ENCODE measurements at places on chromosomes 3 and 15.

GRCh38 chr3:39207361-39208186 lies 15.2 kb upstream of the XIRP1 start:
- DNase-seq, result no peak

- DNase-seq, result no peak
These were observed 62.9 kb downstream of the EFCAB12 start for GRCh38 chr3:129365296-129366136.

DNA sequence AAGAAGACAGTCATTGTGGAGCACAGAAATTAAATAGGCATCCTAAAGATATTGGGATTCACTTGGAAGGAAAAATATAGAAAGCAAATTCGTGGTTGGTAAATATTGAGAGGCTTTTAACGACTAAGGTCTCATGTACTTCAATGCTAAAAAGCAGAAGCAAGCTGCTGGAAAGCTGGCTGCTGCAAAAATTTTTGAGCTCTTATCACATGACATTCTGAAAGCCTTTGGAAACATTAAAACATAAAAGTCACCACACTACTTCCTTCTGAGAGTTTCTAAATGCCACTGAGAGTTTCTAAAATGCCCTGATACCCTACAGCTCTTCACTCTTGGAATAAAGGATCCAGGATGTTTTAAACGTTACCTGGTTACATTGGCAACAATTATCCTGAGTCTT lies 39.0 kb upstream of the CBLB start:
- no peak for DNase-seq

- no peak for DNase-seq
These were observed 26.0 kb upstream of the UBE3A start for GRCh38 chr15:25464784-25465183.

- DNase-seq, result no peak
These were observed 2.6 kb downstream of the PCSK6 start for GRCh38 chr15:101486696-101487459.

GRCh38 chr3:53554559-53555067 lies 60.2 kb downstream of the CACNA1D start:
- no peak for DNase-seq

- DNase-seq, result no peak
These were observed 25.9 kb upstream of the CXCR6 start for GRCh38 chr3:45917146-45917898.

GRCh38 chr3:28308196-28308595 lies 40.3 kb upstream of the ZCWPW2 start:
- no peak for DNase-seq

DNA sequence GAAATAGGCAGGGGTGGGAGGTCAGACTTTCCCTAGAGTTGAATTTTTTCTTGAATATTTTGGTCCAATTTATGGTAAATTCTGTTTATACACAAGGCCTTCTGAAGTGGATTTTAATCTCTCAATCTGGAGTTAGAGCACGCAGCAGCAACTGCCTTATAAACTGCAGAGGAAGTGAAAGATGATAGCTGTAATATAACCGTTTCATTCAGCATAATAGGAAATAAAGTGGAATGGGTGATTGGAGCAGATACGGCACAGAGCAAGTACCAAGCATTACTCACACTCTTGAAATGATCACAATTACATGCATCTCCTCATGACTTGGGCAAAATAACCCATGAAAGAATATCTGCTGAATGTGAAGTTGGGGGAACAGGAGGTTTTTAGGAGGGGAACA lies 106.8 kb downstream of the ARRDC4 start:
- no peak for DNase-seq

DNA sequence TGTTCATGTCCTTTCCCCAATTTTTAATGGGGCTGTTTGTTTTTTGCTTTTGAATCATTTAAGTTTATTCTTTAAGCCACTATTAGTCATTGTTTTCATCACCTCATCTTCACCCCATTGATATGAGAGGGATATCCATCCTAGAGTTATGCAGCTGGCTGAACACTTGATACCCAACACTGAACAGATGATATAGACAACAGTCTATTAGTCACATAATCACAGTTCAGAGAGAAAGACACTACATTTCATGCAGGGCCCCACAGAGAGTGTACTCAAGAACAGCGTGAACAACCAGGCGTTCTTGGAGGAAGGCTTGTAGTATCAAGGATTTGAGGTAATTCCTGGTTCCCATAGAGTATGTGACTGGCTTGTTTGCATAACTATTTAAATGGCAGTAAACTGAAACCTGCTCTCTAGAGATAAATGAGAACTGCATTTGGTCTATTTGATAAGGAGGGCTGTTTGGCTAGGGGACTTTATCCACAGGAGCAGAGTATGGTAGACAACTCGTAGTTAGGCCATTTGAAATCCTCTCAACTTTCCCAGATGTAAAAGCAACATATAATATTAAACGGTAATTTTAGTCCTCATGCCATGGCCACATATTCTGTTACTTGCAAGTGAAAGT lies 618.7 kb downstream of the SI start:
- no peak for DNase-seq

GRCh38 chr15:70680817-70681216 lies 82.5 kb downstream of the UACA start:
- no peak for DNase-seq

- no peak for DNase-seq
These were observed 20.2 kb downstream of the TMEM39A start for GRCh38 chr3:119443179-119443578.

DNA sequence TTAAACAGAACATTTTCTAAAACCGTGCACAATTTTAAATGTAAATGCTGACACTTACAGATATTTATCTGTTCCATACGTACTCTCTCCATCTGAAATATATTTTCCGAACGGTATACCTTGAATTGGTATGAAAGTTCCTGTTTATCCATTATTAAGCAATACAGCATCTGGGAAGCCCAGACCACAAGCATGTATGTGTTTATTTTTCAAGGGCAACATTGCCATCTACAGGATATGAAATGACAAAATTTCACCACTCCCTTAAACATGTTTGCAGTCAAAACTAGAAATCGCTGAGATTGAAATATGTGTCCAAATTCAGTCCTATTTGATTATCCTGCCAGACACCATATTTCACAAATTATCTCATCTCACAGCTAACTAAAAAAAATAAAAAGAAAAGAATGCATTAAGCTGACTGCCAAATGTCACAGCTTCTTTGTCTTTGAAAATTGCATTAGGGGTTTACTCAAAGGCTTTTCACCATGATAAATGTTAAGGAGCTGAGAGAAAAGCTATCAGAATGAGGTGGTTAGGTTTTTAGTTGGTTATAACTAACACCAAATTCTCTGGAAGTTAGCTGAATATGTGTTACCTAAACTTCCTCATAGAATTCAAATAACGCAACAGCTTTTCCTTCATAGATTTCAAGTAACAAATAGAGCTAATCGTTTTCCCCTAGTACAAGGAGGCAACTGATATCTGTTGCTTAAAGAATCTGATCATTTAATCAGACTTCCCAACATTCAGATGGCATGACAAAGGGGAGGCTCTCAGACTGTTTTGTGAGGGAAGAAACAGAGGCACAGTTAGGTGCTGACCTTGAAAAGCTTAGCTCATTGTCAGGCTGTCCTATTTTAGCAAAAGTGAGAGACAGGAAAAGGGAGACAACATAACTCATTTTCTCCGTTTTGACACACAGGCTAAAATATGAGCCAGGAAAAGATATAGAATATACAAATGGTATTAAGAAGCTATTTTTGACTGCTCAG lies 533.1 kb downstream of the TBL1XR1 start:
- DNase-seq, result no peak

DNA sequence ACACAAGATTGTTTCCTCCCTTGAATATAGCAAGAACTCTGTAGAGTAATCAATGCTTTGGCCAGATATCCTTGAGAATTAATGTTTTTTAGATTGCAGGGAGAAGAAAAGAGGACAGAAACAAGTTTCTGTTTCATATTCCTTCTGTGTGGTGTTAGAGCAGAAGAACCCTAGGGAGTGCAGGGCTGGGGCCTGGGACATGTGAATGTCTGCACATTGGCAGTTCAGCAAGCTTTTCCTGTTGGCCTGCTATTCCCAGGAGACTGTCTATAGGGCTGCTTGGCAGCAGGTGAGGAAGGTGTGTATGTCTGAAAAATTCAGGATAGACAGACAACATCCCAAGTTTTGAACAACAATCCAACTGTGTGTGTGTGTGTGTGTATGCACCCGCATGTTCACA lies 13.6 kb upstream of the CNBP start:
- DNase-seq, result no peak

- no peak for DNase-seq
These were observed 49.6 kb downstream of the WDR72 start for GRCh38 chr15:53709821-53710220.

GRCh38 chr3:49454898-49455681 lies 15.0 kb upstream of the DAG1 start:
- no peak for DNase-seq

DNA sequence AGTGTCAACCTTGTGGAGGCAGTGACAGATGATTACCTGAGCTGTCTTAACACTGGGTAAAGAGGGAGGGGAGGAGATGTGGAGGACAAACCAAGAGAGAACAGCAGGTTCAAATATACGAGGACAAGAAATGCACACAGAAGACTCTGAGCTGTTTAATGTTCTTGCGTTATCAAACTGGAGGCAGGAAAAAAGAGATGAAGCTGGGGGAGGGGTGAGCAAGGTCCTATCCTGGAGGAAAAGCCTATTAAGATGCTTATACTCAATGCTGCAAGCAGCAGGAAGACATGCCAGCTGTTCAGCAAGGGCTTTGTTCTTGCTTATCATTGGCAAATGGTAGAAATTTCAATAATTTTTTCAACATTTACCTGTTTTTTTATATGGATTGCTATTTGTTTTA lies 345.7 kb upstream of the TRIM42 start:
- no peak for DNase-seq

- no peak for DNase-seq
These were observed 308.9 kb downstream of the EPHB1 start for GRCh38 chr3:135103917-135104316.

- DNase-seq, result no peak
These were observed 36.6 kb downstream of the PSTPIP1 start for GRCh38 chr15:77031376-77032050.

- no peak for DNase-seq
These were observed 916.2 kb upstream of the CADM2 start for GRCh38 chr3:84042399-84043106.

DNA sequence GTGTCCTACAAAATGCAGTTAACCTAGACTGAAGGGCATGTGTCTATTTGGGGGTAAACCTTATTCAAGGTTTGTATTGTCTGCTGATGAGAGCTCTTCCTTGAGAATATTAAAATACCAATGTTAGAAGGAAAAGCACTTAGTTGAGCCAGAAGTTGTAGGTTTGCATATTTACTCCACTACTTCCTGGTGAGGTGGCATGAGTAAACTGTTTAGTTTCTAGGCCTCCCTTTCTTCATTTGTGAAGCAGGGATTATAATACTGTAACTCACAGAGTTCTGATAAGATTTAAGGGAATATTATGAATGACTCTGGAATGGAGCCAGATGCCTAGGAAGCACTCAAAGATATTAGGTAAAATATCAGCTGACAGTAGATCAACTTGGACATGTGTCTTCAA lies 46.7 kb downstream of the CD200R1L start:
- no peak for DNase-seq

All from stimulated activated CD4-positive, alpha-beta T cell treated with anti-CD3 and anti-CD28 coated beads, Interleukin-1b, Interleukin-23, amount 100 ng/mL, for 1 hour (primary cell).